ENCODE measurements at places on chromosomes 16 and 17.

DNA sequence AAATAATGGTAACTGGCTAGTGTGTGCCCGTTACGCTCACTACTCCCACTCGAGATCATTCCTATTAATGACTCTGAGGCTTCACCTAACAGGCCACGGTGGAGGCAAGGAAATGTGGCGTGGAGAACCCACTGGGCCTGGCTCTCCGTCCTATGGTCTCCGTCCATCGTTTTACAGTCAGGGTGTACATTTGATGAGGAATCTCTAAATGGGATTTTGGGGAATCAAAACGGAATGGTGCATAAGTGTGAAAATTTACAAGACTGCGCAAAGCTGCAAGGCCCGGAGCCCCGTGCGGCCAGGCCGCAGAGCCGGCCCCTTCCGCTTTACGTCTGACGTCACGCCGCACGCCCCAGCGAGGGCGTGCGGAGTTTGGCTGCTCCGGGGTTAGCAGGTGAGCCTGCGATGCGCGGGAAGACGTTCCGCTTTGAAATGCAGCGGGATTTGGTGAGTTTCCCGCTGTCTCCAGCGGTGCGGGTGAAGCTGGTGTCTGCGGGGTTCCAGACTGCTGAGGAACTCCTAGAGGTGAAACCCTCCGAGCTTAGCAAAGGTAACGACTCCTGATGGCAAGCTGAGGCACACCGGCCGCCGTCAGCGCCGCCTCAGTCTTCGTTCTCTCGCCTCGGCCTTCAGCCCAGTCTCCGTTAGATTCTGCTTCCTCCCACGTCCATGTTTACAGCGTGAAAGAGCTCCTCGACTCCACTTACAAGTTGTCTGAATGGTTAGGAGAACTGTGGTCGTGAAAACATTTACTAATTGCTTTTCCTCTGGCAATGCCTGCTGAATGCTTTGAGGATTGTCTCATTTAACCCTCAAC, at the start of gene RAD51C:
Gene RAD51C, plus strand, starts transcription at position 364 of the 817 bp plus-strand sequence. Its CDS starts 42 bp downstream, at position 406.
- DNase-seq, result no peak

- no peak for DNase-seq
Observed at GRCh38 chr17:48526608-48527546, 3.9 kb downstream of the HOXB1 start.

DNA sequence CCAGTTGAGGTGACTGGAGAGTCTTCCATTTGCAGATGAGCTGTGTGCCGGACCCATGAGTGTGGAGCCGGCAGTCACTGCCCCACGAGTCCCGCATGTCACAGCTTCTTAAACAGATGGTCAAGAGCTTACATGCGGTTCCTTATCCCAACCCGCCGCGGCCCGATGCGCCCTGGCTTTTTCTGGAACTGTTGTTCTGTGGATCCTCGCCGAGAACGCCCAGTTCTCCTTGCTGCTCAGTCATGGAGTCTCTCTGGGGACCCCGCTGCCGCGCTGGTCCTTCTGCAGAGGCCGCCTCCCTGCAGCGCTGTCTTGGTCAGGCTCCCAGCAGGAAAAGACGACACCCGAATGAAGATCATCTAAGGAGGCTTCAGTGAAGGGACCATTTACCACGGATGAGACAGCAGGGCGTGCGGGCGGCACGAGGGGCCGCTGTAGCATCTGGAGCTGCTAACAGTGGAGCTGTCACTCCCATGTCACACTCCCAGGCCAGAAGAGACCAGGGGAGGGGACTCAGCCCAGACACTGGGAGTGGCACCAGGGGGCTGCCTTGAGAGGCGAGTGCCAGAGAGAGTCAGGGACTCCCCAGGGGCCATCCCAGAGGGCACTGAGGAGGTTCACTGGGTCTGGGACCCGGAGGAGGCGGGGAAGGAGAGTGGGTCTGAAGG, 10.8 kb upstream of the LGALS3BP start:
- no peak for DNase-seq

GRCh38 chr17:75840799-75841164, 3.4 kb downstream of the UNC13D start:
- no peak for DNase-seq

GRCh38 chr16:83755391-83755790, 52.4 kb upstream of the HSBP1 start:
- DNase-seq, result no peak

DNA sequence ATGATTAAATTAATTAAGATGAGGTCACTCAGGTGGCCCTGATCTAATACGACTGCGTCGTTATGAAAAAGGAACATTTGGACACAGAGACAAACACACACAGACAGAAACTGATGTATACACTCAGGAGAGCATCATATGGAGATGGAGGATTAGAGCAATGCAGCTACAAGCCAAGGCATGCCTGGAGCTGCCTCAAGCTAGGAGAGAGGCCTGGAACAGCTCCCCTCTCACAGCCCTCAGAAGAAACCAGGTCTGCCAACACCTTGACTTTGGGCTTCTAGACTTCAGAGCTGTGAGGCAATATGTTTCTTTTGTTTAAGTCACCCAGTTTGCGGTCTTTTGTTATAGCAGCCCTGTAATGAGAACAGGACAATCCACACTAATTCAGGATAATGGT, 318.9 kb downstream of the HS3ST3B1 start:
- DNase-seq, result no peak

All from cerebellar nuclear complex (tissue), 1 donor.